M059J (cell line): ENCODE measurements at places on chromosomes 13 and 19. TPM values are rescaled to one million over a fixed set of nuclear protein-coding genes. Genes with fewer than 3 reads are reported as not detected.
A peak's percentile ranks its signal among the peaks of the same experiment; 100 is the strongest.

GRCh38 chr13:23447927-23448326, 14.4 kb upstream of the SACS start:
- DNase-seq, result peak; percentile 25

DNA sequence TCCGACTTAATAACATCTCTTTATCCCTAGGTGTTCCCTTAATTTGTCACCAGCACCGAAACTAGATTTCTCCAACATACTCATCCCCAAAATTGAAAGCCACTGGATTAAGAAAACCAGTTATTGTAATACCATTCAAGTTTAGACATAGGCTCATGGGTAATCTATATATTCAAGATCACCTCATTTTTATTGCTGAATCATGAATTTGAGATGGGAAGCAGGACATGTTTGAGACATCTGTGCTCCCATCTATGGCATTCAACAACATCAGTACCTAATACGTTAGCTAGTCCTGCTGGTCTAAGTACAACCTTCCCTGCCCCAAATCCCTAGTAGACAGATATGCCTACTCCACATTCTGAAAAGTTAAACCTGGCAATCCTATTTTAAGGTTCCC, 820.6 kb downstream of the PCDH9 start:
- no peak for DNase-seq

DNA sequence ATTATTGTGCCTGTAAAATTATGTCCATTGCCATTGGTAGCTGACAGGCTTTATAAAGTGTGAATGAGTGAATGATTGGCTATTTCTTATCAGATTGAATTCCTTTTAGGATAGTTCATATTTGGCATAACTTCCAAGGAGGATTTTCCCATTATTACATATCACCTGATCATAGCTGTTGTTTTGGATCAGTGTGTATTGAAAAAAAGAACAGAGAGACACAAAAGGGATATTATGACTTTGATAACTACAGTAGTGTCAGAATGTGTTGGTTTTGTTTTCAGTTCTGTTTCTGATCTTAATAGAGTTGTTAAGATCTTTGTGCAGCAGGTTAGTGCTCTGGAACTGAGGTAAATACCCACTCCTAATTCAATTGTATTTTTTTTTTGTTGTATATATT, 103.8 kb downstream of the LRCH1 start:
- DNase-seq, result no peak

GRCh38 chr19:41646589-41647204, 19.8 kb upstream of the CEACAM4 start:
- no peak for DNase-seq

The CALR3 gene
- not detected in 2 replicates for total RNA-seq

- DNase-seq, result no peak
Measured at GRCh38 chr19:35037716-35038622, 3.6 kb upstream of the HPN start.

DNA sequence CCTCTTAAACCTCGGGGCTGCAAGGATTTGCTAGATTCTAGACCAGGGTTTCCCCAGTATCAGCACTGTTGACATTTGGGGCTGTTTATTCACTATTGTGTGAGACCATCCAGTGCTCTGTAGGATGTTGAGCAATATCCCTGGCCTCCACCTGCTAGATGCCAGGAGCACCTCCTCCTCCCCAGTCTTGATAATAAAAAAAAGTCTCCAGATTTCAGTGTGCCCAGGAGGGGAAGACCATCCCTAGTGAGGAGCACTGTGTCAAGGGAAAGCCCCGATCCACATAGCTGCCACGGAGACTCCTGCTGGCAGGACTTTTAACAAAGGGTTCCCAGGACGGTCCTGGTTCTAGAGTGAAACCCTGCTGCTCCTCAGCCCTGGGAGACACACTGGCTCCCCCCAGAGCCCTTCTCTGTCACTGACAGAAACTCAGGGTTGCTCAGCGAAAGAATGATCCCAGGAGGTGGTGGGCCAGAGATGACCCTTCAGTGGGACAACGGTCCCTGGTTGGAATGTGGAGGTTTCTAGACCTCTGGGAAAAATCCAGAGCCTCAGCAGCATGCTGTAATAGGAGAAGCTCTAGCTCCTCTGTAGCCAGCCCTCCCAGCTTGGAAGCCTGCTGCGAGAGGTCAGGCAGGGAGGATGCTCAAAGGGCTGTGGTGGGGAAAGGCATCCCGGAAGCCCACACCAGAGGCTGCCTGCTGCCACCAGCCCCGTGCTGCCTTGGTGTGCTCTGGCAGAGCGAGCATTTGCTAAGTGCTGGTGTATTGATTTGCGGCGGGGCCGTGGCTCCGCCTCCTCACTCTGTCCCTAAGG, 20.3 kb downstream of the LYL1 start:
- peak; percentile 23 for DNase-seq

DNA sequence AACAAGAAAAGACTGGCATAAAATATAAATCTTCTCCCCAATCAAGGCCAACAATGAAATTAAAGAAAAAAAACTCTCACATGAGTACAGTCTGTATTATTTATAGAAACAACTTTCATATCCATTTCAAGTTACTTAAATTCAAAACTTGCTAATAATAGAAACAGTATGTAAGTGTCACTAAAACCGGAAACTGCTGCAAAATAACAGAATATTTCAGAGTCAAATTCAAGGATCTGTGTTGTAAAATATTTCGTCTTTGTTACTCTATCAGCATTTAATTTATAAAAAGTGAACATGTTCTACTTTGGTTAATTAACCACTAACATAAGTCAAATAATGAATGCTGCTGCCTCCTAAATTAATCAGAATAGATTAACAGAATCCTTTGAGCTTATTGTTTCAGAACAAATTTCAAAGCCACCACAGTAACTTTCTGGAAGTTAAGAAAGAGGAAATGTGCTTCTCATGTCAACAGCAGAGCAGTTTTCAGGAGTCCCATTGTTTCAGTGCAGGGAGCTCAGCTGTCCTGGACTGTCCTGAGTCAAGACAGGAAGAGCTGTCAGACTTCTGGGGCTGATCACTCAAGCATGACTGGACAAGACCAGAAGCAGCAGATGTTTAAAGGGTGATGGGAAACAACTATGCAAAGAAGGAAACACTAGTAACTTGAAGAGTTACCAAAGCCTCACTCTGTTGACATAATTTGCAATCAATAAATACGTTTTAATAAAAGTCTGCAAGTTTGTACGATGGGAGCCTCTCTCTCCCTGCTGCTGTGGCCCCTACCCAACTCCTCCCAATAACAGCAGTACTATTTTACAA, 76.9 kb downstream of the FOXO1 start:
- DNase-seq, result peak; percentile 71

DNA sequence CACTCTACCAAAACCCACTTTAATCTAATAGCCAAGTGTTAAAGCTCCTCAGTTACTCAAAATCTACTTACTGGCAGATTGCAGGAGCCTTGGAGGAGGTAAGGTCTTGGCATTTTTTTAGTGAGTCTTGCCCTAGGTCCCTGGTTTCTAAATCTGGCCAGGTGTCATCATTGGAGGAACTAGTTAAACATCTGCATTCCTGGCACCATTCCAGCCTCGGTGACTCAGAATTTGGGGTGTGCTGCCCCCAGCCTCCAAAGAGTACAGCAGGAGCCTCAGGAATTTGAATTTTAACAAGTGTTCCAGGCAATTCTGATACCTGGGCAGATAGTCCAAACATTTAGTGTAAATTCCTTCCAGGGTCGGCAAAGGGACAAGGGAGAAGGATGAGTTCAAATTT, 37.4 kb downstream of the KLF5 start:
- DNase-seq, result peak; percentile 79

DNA sequence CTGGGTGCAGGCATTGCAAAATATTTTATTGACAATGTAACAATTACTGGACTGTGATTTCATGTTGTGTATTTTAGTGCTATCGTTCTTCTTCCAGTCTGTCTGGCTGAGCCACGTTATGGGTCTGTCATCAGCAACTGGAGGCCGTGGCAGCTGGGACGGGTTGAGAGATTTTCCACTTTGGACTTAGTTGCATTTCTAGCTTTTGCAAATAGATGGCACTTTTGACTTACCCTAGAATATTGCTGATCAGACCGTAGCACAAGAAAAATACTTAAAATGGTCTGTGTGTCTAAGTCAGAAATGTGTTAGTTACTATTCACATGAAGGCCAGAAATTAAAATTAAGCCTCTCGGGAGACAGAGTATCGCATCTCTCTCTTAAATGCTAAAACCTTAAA, 211.1 kb downstream of the TEX29 start:
- DNase-seq, result no peak

DNA sequence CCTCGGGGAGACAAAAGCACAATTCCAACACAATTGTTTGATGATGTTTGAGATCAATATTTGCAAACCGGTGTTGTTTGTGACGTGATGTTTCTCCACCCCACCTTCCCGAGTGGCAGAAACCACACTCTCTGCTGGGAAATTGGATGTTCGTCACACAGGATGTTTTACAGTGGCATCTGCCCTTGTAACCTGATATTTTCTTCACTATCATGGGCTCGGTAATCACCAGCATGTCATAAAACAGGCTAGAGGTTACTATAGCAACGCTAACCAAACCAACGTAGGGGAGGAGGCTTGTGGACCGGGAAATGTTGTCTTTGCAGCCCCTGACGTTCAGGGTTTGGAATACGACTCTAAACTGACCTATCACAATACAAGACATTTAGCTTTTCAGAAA, 454.5 kb downstream of the IRS2 start:
- DNase-seq, result peak; percentile 36

The SIGLECL1 gene
- total RNA-seq, result not detected in 2 replicates

DNA sequence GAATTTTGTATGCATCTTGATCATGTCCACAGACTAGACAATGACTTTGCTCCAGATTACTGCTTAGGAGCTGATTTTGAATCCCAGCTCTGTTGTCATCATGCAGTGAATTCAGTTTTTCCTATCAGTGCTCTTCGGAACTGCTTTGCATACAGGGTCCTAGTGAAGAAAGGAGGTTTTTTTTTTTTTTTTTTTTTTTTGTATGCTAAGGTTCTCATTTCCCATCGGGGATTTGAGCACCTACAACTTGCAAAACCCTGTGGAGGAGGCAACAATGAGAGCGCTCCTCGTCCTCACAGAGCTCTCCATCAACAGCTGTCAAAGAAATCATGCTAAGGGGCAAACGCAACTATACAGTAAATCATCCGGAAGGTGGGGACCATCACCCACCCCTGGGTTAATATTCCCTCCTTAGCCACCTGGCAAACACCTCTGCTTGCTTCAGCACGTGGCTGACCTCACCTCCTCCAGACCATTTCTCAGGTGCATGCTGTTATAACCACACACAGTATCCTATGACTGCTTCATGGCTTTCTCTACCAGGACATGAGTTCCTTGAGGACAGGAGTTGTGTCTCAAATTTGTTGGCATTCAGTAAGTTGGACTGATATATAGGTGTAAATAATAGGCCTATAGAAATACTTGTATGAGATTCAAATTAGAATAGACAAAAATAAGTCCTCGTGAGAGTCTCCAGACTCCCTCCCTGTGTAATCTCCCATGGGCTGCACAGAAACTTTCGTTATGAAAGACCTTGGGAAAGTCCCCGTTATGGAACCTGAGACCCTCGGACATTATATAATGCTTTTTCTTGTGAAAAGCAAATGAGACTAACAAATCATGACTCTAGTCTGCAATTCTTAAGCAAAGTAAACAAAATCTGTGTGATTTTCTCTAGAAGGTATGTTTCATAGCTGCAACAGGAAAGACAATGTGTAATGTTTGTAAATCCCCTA, 113.8 kb downstream of the KATNAL1 start:
- no peak for DNase-seq

The NLRP5 gene
- not detected in 2 replicates for total RNA-seq

DNA sequence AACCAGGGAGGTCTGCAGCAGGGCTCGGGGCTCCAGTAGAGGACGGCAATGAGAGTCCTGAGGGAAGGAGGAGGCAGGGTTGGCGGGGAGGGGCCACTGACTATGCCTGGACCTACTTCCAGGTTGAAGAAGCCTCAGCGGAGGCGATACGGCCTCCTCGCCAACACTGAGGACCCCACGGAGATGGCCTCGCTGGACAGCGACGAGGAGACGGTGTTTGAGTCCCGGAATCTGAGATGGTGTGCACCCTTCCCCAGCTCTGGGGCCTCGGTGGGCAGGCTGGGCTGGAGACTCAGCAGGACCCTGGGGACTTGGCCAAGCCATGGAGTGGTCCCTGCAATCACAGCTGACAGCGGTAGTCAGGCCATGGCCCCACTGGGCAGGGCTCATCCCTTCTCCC, 1.7 kb downstream of the FAM174C start:
- DNase-seq, result no peak

The FFAR2 gene
- total RNA-seq, result not detected in 2 replicates

The OR7C1 gene
- total RNA-seq, result 0.02 TPM in 1 of 2 replicates, not detected in the other

The ABHD13 gene
- 4.4 and 5.4 TPM in 2 replicates for total RNA-seq

GRCh38 chr13:112154301-112155060, 87.5 kb downstream of the SOX1 start:
- DNase-seq, result no peak

DNA sequence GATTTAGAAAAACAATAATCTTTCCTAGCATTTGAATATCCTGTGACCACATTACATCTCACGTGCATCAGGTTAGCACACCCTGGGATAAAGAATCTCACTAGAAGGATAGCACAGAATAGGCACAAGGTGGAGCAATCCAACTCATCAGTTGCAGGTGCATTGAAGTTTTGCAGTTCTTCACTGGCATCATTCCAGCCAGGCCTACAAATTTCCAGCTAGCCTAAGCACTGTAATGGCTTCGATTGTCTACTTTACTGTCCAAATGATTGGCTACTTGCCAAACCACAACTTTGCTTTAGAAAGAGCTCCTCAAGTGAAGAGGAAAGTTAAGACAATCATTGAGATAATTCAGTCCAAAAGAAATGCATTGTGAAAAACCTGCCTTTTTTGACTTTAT, 89.5 kb downstream of the SPRY2 start:
- peak; percentile 70 for DNase-seq

The FAM174C gene
- 108 and 128 TPM in 2 replicates for total RNA-seq

The KIR3DL1 gene
- not detected in 2 replicates for total RNA-seq

DNA sequence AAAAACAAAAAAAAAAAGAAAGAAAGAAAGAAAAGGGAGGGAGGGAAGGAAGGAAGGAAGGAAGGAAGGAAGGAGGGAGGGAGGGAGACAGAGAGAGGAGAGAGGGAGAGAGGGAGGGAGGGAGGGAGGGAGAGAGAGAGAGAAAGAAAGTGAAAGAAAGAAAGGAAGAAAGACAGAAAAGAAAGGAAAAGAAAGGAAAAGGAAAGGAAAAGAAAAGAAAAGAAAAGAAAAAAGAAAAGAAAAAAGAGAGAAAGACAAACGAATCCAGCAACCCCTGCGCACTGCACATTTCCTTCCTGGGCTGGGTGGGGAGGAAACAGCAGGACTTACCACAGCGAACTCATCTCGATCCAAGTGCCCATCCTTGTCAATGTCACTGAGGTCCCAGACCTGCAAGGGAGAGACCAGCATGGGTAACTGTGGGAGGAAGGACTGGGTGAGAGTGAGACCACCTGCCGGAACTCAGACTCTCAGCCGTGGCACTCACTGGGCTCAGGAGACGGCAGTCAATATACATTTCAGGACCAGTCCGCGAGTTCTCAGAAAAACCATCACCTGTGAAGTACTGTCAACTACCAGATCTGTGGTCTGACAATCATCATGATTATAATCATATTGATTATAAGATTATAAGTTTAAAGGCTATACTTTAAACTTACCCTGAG, 43.3 kb downstream of the EPS15L1 start:
- no peak for DNase-seq

GRCh38 chr13:94119360-94119936, 360.0 kb downstream of the DCT start:
- no peak for DNase-seq

The DYRK1B gene
- 4.9 and 10.6 TPM in 2 replicates for total RNA-seq

GRCh38 chr13:74026753-74027152, 107.5 kb downstream of the KLF12 start:
- peak; percentile 39 for DNase-seq
